ENCODE measurements at places on chromosomes 3 and 15.

DNA sequence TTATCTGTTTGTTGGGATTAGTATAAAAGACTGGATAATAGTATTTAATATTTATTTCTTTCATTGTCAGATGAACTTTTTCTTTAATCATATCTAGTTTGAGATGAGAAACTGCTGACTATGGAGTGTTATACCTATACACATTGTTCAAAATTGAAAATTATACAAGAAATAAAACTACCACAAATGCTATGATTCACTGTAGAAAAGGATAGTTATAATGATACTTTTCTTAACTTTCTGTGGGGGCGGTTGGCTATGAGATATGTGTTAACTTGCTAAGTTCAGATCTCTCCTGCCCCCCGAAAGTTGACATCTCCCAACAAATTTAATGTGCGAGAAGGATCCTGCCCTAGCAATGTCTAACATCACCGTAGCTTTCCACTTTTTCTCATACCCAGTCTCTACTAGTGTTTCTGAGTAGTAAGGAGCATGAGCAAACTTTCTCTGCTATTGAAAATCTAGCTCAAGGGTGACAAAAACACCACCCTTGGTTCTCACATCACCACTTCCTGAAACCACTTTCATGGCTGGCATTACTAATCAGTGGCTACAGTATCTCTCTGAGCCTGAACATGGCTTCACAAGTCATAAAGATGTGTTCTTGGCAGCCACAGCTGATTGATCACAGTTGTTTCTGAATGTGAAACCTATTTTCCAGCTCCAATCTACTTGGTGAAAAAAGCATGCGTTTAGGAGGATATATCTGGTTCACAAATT is 15.8 kb upstream of the SAMMSON start:
- no peak for DNase-seq

- no peak for DNase-seq
Measured at GRCh38 chr15:78321041-78321570, 19.0 kb upstream of the CRABP1 start.

GRCh38 chr3:86930831-86931230 is 60.1 kb downstream of the VGLL3 start:
- no peak for DNase-seq

DNA sequence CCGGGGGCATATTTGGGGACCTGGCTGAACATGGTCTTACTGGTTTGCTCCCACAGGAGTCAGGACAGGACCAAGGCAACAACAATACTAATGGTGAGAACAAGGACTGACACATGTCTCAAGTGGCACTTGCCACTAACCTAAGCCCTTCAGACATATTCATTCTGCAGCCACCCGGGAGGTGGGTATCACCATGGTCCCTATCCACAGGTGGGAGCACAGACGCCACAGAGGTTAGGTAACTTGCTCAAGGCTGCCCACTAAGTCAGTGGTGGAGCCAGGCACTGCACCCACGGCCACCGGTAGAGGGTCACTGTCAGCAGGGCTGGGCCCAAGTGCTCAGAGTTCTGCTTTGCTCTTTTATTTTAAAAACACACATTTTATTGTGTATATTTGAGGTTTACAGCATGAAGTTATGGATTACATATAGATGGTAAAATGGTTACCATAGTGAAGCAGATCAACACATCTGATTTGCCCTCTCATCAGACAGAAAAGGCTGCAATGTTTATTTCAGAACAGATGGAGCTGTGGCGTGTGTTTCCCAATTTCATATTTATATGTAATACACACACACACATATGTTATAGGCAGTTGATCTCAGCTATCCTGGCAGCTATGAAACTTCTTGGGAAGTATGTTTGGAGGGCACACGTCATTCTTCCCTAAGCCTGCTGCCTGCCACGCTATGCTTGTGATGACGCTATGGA is 30.0 kb upstream of the SLC41A3 start:
- no peak for DNase-seq

GRCh38 chr15:63891768-63892133 is 58.0 kb upstream of the HERC1 start:
- DNase-seq: no peak

DNA sequence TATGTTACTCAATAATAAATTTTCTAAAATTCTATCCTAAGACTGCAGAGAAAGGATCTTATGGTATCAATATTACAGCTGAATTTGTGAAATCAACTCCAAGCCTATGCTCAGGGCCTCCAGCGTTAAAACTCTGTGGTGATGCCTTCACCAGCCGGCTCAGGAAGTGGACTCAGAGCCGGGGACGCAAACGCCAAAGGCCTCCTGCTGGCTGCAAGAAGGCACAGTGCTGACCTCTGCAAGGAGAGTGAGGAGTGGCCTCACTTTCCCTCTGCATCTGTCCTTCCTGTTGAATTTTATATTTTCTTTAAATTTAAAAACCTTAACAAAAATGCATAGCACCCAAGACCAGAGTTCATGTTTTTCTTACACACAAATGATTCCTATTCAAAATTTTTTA is 48.5 kb downstream of the HERC2 start:
- DNase-seq: no peak

GRCh38 chr3:146953511-146953981 is 348.4 kb upstream of the PLSCR5 start:
- DNase-seq: no peak

DNA sequence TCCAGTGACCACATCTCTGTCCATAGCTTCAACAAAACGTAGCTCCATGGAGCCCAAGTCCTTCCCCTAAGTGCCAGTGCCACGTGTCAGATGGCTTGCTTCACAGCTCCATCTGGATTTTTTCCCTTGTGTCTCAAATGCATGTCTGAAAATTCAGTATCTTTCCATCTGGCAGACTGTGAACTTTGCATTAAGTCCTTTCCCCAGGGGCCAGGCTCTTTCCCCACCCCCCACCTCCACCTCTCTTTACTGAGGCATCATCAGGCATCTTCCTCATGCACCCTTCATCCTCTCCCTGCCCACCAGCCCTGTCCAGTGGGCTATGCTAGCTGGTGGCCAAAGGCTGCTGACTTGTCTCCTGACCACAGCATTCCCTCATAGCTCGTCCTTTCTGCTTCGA is 53.7 kb downstream of the PDIA5 start:
- no peak for DNase-seq

- no peak for DNase-seq
Measured at GRCh38 chr3:160618363-160618762, 53.0 kb upstream of the KPNA4 start.

GRCh38 chr15:83300826-83301225 is 16.4 kb upstream of the BNC1 start:
- no peak for DNase-seq

DNA sequence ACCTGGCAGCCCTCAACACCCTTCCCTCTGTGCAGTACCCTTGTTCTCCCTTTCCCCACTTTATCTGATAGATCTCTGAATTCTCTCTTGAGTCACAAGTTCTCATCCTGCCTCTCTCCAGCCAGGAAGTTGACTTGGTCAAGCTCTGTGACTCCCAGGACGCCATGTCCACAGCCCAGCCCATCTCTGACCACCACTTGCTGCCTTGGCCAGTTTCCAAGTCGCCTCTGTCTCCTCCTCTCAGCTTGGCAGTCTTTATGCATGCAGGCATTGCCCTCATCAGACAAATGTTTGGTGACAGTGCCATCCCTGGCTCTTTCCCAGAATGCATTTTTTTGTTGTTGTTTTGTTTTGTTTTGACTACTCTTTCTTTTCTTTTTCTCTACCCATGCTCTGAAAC is 25.7 kb downstream of the ZNF35 start:
- no peak for DNase-seq

DNA sequence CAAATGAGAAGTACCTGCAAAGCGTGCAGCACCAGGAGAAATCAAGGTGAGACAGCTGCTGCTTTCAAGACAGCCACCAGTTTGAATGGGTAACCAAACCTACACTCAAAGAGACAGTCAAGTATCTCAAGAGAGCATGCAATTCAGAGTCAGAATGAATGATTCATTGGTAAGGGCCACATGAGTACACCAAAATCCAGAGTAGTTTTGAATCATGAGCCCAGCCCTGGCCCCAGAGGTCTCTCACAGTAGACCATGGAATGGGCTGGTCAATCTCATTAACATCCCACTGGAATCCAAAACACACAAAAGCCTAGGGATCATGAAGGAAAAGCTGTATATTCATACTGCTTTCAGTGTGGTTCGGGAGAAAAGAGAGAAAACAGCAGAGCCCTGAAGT is 242.8 kb downstream of the TBL1XR1 start:
- DNase-seq: no peak

DNA sequence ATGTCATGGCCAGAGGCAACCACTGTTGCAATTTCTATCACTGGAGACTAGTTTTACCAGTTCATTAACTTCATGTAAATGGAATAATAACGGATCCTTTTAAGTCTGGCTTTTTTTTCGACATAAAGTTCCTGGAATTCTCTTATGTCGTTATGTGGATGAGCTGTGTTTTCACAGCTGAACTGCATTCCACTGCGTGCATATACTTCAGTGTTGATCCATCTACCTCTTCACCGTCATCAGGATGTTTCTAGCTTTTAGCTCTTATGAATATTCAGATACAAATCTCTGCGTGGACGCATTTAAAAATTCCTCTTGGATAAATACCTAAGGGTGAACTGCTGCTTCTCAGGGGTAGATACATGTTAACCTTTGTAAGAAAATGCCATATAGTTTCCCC is 15.6 kb upstream of the CYFIP1 start:
- DNase-seq: no peak

GRCh38 chr15:70802629-70803028 is 39.3 kb upstream of the UACA start:
- no peak for DNase-seq

DNA sequence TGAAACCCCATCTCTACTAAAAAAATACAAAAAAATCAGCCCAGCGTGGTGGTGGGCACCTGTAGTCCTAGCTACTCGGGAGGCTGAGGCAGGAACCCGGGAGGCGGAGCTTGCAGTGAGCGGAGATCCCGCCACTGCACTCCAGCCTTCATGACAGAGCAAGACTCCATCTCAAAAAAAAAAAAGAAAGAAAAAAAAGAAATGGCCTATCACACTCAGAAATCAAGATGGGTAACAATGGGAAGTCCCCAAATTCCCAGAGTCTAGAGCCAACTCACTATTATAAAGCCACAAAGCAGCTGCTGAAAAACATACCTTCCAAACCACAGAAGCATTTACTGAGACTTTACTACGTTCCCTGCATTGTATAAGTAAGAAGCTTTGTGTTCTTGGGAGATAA is 7.5 kb downstream of the HDGFL3 start:
- DNase-seq: no peak

DNA sequence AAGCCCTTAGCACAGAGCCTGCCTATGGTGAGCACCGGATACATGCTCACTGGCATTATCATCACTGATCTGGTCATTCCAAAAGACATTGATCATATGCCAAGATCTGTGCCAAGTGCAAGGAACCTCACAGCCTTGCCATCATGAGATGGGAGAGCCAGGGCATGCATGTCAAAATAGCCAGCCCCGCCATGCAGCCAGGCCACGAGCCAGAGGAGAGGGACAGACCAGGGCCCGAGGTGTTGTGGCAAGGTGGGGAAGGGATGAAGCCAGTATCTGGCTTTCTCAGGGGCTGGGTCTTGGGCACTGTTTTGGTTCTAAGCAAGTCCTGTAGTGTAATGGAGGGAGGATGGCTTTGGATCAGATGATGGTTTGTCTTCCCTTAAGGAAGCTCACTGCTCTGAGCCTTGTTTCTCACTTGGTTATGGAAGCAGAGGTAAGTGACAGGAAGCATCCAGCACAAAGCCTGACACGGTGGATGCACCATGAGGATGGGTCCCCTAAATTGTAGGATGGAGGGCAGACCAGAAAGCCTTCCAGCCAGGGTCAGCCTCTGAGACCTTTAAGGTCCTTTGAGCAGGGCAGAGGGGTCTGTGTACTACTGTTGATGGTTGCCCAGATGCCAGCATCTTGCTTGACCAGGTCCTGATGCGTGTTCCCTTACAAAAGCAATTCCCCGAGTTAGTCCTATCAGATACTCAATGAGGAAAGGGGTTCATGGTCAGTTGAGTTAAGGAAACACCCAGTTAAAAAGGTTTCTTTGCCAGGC is 247.7 kb upstream of the TLE3 start:
- DNase-seq: no peak

DNA sequence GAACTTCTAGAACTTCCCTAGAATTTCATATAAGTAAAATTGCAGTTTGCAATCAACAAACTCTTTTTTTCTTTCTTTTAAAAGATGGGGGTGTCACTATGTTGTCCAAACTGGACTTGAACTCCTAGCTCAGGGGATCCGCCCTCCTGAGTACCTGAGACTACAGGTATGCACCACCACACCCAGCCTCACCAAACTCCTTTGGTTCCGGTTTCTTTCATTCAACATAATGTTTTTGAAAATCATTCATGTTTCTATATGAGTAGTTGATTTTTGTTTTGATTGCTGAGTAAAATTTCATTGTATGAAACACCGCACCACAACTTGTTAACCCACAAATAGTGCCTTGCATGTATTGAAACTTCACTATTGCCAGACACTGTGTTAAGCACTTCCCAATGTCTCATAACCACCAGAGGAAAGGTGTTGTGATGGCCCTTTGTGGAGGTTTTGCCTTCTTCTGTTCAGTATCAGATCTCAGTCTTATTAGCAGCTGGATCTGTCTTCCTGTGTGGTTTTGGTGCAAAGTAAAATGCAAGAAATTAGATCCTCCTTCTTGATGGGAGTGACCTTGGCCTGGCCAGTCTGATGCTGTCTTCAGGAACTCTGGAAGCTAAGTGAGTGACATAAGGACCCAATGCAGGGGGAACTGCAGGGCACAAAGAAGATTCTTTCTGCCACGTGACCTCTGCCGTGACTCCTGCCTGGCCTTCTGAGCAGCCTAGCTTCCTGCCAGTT is 78.8 kb upstream of the UBE2E1 start:
- DNase-seq: no peak
